Cardiac ventricle fibroblast (primary cell): ENCODE measurements at places on chromosomes 16 and 17. TPM values are rescaled to one million over a fixed set of nuclear protein-coding genes. Genes with fewer than 3 reads are reported as not detected.

BCL6B gene
- 1.9 and 2.6 TPM in 2 replicates for total RNA-seq

TBC1D3C gene
- total RNA-seq: not detected in 2 replicates

MT1E gene
- 76.8 and 81.5 TPM in 2 replicates for total RNA-seq

CNGB1 gene
- total RNA-seq: not detected in 2 replicates

LAT gene
- total RNA-seq: 0.56 and 0.93 TPM in 2 replicates

DNAAF8 gene
- total RNA-seq: 2.1 and 6.2 TPM in 2 replicates

TP53TG3 gene
- not detected in 2 replicates for total RNA-seq

ADGRG3 gene
- not detected in 2 replicates for total RNA-seq
